Hypothalamus (tissue), 51 donors: ENCODE measurements at places on chromosomes 11 and 22.

DNA sequence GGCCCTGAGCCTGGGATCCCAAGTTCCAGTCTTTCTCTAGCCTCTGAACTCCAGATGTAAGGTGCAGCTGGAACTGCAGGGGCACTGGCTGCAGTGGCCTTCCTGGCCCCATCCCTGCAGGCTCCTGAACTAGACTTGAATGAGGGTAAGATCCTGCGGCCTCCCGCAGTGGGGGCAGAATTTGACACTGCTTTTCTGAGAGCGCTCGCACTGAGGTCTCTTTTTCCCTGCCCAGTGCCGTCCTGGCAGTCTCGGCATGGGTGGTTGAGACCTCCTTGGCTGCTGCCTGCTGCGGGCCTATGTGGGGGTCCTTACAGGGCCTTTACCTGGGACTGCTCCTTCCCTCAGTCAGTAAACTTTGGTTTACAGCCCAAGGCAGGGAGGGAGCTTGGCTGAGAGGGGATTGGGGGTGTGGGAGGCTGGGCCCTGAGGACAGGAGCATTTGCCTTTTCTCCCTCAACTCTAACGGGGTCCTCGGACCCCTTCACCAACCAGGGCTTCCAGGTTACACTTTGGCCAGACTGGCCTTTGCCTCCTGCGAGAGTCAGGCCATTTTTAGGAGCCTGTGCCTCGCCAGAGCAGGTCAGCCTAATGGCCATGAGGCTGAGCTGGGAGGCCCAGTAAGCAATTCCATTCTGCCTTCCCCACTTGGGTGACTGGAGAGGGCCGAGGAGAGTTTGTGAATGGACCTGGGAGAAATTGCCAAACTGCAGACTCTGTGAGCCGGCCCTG is 35.4 kb downstream of the FAM83F start:
- DNase-seq = no peak

GRCh38 chr22:46012182-46012880 is 35.4 kb upstream of the WNT7B start:
- DNase-seq = no peak

GRCh38 chr22:37546437-37547250 is 13.6 kb upstream of the CDC42EP1 start:
- DNase-seq = no peak

DNA sequence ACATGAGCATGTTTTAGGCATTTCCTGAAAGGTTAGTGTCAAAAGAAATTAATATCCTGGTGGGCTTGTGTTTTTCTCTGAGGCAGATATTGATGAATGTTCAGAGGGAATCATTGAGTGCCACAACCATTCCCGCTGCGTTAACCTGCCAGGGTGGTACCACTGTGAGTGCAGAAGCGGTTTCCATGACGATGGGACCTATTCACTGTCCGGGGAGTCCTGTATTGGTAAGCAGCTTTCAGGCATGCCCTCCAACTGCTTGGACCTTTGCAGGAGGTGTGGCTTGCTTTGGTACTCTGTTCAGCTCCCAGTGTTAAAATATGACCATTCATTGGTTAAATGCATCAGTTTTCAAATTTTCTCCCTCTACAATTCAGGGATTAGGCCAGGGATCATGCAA is 658.6 kb upstream of the ANO5 start:
- no peak for DNase-seq

- DNase-seq = no peak
These were observed 86.4 kb downstream of the GRK3 start for GRCh38 chr22:25650833-25651232.
